SHP77 treated with DMSO at 0.1 percent for 48 hours (cell line): ENCODE measurements at places on chromosomes 1 and 21.

DNA sequence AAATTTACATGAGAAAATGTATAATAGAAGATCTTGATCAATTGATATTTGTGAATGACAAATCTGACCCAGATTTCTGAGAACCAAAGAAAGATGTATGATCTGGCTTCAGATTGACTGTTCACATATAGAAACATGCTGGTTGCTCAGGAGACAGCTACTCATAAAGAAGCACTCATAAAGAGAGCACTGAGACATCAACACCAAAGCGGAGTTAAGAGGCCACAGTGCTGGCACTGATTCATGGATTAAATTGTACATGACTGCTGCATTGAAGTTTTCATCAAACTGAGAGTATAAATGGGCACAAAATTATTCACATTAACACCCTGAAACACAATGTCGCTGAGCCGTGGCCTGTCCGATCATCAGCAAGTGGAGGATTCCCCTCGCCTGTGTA is 46.2 kb downstream of the SH3GLB1 start:
- DNase-seq: no peak

- DNase-seq: no peak
Observed at GRCh38 chr1:178037510-178038253, 56.2 kb upstream of the RASAL2 start.

DNA sequence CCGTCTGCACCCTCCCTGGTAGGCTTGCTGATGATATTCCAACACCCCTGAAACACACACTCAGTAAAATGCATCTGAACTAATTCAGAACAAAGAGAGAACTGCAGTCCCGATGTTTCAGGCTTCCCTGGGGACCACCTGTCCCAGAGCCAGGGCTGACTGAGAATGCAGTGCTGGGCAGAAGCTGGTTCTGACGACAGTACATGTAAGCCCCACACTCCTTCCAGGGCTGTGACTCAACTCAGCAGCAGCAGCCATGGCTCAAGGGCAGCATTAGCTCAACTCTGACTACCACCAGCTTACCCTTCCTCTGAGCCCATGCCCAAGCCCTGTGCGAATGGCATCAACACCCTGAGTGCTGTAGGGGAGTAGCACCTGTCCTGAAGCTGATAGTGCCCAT is 56.4 kb upstream of the SIPA1L2 start:
- no peak for DNase-seq

DNA sequence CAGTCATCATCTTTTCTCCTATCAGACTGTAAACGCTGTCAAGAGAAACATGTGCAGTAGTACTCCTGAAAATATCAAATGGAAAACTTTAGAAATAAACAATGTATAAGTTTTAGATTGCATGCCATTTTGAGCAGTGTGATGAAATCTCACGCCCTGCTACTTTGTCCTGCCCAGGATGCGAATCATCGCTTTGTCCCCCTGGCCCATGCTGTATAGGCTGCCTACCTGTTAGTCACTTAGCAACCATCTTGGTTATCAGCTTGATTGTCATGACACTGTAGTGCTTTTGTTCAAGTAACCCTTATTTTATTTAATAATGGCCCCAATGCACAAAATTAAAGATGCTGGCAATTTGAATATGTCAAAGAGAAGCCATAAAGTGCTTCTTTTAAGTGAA is 363.0 kb downstream of the ZP4 start:
- no peak for DNase-seq

GRCh38 chr1:114320586-114320985 is 166.9 kb upstream of the SYT6 start:
- no peak for DNase-seq

DNA sequence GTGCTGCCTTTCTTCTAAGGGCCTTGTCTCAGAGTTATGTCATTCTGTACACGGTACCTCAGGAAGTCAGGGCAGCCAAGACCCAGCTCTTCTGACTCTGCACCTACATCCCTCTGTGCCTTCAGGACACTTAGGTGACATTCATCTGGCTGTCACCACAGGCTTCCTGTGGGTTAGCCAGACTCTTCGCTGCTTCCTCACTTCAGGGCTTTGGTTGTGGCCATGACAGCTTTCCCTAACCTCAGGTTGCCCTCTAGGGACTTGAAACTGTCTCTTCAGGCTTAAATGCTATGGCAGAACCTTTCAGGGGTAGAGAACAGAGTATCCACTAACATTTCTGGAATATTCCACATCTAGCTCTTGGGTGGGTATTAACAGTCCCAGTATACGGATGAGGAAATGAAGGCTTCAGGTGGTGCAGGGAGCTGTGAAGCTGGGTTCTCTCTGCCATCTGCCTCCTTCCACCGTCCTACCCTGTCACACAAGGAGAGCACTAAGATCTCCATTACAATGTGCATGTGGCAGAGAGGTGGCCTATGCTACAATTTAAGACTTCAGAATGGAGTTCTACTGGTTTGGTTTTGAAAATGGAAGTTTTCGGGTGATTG is 9.9 kb downstream of the TSSK3 start:
- no peak for DNase-seq

DNA sequence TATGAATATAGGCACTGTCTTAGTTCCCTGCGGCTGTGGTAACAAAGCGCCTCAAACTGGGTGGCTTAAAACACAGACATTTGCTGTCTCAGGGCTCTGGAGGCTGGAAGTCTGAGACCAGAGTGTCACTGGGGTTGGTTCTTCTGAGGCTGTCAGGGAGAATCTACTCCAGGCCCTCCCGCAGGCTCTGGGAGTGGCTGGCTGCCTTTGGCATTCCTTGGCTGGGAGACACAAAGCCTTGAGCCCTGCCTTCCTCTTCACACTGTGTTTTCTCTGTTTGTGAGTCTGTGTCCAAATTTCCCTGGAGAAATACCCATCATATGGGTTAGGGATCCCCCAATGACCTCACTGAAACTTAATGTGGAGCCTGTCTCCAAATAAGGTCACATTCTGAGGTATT is 38.5 kb downstream of the B3GALT5 start:
- no peak for DNase-seq

- no peak for DNase-seq
Observed at GRCh38 chr1:167726008-167726407, 4.2 kb downstream of the MPZL1 start.

- no peak for DNase-seq
Observed at GRCh38 chr1:176466514-176466913, 3.5 kb downstream of the PAPPA2 start.

DNA sequence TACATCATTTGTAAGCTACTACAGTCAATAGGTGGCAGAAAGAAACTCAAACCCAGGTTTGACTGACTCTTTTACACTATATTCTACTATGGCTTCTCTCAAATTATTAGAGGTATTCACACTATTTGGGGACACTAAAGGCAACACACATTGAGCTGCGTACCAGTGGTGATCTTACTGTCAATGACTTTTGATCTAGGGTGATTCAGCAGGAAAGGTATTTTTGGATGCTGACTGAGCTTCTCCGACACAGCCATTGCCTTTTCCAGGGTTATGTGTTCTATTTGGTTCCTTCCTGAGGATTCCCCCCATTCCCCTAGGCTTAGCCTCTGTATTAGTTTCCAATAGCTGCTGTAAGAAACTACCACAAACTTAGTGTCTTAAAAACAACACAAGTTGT is 73.2 kb upstream of the JAK1 start:
- DNase-seq: no peak

GRCh38 chr1:87902830-87903229 is 574.1 kb downstream of the LMO4 start:
- peak; percentile 2 for DNase-seq

DNA sequence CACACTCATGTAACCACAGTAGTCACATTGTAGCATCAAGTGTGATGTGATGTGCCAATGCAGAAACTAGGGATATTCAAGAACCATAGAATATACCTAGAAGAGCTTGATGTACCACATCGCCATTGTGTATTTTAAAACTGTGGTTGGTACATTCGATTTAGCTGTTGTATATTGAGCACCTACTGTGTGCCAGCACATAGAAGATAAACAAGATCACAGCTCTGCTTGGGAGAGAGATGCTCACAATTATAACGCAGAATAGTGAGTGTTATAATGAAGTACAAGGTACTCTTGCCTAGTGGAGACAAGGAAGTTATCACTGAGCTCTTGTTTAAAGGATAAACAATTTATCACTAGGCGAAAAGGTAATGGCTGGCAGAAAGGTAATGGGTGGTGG is 4.7 kb downstream of the BTF3L4 start:
- no peak for DNase-seq

GRCh38 chr1:228099331-228099732 is 3.8 kb downstream of the C1orf35 start:
- no peak for DNase-seq

GRCh38 chr1:206041640-206042039 is 11.3 kb upstream of the RHEX start:
- no peak for DNase-seq

DNA sequence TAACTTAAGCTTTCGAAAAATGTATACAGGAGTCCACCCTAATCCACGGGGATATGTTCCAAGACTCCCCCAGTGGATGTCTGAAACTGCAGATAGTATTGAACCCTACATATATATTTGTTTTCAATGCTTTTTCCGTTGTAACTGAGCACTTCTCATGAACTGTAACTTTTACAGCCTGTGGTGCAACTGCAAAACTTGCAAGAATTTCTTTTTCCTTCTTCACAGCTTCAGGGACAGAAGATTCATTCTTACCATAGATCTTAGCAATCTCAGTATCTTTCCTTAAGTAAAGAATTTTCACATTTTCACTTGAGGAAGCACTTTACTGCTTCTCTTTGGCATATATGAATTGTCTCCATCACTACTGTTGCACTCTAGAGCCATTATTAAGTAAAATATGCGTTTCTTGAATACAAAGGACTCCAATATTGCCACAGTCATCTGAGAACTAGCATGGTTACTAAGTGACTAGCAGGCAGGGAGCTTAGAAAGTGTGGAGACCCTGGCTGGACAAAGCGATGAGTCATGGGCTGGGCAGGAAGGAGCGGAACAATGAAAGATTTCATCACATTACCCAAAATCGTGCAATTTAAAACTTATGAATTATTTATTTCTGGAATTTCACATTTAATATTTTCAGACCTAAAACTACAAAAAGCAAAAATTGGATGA is 14.1 kb downstream of the DPYD start:
- no peak for DNase-seq

DNA sequence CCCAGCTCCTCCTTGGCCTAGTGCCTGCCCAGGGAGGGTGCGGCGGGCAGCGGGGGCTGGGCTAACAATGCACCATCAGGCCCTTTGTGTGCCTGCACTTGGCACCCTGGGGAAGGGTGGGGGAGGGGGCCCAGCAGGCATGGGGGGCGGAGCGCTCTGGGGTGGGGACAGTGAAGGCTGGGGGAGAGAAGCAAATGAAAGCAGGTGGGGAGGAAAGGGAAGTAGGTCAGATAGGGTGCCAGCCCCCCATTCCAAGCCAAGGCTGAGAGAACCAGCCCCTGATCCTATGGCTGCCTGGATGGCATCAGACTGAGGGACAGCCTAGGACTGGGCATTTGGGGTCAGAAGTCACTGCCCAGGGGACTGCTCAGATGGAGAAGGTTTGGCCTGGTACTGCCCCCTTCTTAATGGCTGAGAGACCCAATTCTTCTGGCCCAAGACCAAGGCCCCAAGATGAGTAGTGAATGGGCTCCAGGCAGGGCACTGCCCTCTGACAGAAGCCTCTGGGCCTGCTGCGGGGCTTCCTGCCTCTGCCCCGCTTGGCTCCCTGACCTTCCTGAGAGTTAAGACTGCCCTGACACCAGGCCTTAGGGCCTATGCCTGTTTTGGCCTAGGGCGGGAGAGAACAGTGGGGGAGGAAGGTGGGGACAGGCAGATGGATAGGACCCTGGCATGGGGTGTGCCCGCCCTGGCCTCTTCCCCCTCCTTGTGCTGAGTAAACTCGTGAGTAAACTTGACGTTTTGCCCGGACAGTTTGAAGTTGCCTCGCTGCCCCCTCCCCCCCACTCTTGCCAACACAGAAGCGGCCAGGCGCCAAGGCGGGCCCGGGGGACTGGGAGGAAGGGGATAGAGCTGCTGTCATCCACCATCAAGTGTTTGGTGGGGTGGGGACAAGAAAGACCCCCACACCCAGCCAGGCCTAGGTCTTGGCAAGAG is 2.7 kb downstream of the ZBTB7B start:
- DNase-seq: no peak

DNA sequence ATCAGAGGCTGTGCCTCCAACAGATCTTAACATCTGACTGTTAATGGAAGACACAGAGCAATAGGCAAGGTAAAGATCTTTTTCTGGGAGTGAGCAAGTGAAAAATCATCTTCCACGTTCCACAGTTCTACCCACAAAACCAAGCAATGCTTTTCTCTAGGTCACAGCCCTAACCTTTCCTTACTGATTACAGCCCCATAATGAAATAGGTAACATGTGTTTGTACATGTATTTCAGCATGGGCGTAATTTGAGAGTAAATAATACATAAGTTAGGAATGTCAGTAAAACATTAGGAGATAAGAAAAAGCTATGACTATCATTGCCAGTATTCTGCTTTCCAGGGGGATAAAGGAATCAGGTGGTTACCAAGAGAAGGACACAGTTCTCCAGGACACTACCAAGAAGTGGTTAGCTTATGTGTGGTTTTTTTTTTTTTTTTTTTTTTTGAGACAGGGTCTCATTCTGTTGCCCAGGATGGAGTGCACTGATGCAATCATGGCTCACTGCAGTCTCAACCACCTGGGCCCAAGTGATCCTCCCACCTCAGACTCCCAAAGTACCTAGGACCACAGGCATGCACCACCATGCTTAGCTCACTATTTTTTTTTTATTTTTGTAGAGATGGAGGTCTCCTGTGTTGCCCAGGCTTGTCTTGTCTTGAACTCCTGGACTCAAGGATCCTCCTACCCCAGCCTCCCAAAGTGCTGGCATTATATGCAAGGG is 72.0 kb downstream of the DAP3 start:
- no peak for DNase-seq

DNA sequence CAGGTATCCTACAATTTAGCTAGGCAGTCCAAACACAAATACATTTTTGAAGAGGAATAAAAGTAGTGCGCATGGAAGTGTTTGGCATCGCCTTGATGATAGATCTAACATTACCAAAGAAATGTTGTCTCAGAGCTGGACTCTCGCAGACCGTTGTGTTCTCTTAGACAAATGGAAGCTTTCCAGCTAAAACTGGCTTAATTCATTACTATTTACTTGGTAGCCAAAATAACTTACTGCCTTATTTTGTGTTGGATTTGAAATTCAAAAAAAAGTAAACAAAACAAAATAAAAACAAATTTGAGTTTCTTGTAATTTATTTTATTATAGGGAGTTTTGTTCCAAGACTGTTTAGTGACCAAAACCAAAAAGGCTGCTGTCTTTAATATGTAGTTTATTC is 51.6 kb downstream of the PDE4B start:
- no peak for DNase-seq

DNA sequence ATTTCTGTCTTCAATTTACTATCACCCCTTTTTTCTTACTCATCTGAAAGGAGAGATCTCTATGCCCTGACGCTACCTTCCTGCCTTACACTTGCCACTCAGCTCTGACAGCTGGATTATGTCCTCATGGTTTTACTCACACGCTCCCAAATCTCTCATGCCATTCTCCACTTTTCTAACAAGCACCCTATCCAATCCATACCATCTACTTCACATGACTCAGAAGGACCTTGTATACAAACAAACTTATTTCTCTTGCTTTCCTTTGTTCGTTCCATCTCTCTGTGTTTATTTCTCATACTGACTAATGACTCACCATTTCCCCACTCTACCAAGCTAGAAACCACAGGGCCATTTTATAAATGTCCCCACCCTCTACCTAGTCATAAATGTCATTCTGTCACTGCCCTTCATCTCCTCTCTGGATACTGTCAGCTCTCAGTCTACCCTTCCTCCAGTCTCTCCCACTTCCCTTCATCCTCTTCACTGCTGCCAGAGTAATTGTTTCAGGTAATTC is 87.3 kb downstream of the USP24 start:
- no peak for DNase-seq
